ENCODE measurements at places on chromosomes 5 and 9. TPM values are rescaled to one million over a fixed set of nuclear protein-coding genes. Genes with fewer than 3 reads are reported as not detected.

PAEP gene
- total RNA-seq = not detected

EQTN gene
- total RNA-seq = not detected

PKD2L2 gene
- not detected for total RNA-seq

SPINK14 gene
- total RNA-seq = not detected
